ENCODE measurements at places on chromosomes 11 and 22.

DNA sequence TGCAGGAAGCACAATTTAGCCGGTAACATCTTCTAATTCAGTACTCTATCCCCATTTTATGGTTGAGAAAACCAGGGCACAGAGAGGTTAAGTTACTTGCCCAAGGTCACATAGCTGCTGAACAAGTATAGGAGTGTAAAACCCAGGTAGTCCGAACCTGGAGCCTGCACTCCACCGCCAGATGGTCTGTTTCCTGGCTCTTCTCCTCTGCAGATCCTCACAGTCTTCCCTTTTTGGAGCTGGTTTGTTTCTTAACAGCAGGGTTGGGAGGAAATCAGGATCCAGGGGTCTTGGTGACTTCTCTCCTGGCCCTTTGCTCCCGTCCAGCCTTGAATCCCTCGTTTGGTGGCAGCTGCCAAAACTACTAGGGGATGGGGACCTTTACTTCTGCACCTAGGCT lies 12.0 kb downstream of the TSPAN18 start:
- no peak for DNase-seq

- DNase-seq, result no peak
Measured at GRCh38 chr11:9250139-9250582, 15.0 kb downstream of the DENND5A start.

GRCh38 chr11:75797116-75797515 lies 17.9 kb upstream of the UVRAG start:
- DNase-seq, result no peak

- no peak for DNase-seq
Measured at GRCh38 chr11:56910046-56910773, 78.5 kb upstream of the OR5AK2 start.
